ENCODE measurements at places on chromosomes 3 and 15.

GRCh38 chr15:28044121-28044672 lies 54.9 kb downstream of the OCA2 start:
- DNase-seq, result no peak

DNA sequence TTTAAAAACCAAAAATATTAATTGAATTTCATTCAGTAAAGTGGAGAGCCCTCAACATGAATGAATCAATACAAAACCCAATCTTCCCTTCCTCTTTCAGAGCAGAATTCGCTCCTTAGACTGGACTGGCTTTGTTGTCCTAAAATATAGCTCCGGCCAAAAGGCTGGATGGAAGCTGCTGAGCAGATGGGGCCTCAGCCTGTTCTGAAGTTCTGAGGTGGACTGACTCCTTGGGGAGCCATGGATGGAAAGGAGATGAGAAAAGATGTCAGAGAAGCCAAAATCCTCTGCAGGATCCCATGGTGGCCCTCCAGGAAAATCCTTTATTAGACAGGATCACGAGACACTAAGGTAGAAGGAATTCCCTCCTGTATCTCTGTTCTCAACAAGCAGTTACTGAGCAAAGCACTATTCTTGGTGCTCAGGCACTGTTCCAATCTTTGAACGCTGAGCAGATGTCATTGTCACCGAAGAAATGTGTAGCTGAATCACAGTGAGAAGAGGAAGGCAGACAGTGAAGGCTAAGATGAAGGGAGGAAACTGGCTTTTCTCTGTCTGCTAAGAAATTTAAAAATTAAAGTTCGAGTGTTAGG lies 122.0 kb downstream of the SEMA6D start:
- no peak for DNase-seq

DNA sequence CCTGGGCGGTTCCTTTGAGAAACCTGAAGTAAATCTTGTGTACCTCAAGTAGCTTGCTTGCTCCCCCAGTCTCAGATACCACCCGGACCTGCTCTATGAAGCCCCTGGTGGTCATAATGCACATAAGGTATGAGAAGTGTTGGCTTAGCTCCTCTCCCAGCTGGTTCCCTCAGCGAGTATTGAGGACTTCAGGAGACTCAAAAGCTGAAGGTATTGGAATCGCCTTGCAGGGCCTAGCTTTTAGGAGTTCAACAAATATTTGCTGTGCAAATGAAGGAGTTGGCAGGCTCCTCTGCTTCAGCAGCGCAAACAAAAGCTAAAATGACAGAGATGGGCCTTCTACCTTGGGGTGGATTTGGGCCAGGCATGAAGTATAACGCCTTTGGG lies 1.7 kb downstream of the CMTM8 start:
- DNase-seq, result no peak

GRCh38 chr15:49731187-49732099 lies 110.6 kb downstream of the DTWD1 start:
- no peak for DNase-seq

DNA sequence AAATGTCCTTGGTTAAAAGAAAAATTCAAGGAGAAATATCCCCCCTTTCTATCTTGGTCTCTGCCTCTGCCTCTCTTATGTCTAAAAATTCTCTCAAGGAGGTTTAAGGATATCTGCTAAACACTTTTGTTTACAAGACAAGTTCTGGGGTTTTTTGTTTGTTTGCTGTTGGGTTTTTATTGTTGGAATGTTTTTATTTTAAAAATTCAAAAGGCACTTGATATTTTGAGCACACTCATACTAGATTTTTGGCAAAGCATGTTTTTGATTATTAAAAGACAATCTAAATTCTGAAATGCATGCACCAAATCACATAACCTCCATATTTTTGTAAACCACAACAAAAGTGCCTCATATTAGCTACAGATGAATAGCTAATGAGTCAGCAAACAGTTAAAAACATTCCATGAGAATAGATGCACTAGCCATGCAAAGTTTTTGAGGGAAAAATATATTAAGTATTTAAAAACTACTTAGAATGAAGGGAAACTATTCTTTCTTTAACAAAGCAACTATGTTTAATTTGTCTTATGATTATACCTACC lies 84.6 kb downstream of the ZBTB20 start:
- DNase-seq, result no peak

- DNase-seq, result no peak
These were observed 4.2 kb downstream of the SORD start for GRCh38 chr15:45027220-45027619.

GRCh38 chr3:31247850-31248562 lies 284.7 kb upstream of the STT3B start:
- DNase-seq, result no peak

GRCh38 chr3:161096771-161097367 lies 8.3 kb downstream of the B3GALNT1 start:
- DNase-seq, result no peak

GRCh38 chr3:4475804-4476203 lies 8.7 kb upstream of the SUMF1 start:
- no peak for DNase-seq

- no peak for DNase-seq
These were observed 233.5 kb downstream of the MYRIP start for GRCh38 chr3:40042752-40043443.

GRCh38 chr3:27487383-27487782 lies 3.2 kb upstream of the SLC4A7 start:
- DNase-seq, result no peak

- DNase-seq, result no peak
These were observed 14.2 kb downstream of the TMEM44 start for GRCh38 chr3:194618858-194619608.

DNA sequence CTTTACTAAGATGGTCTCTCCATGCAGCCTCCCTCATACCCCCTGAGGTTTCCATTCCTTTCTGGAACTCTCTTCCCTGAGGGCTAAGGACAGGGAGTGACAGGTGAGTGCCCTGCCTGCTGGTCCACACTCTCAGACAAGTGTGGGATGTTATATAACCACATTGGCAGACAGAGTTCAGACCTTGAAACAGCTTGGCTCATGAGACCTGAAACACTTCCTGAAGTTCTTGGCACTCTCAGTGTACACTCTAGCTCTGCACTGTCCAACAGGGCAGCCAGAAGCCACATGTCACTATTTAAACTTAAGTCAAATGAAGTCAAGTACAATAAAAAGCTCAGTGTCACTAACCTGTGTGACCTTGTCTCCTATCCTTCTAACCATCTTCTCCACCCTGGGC lies 188.5 kb downstream of the ZNF621 start:
- no peak for DNase-seq

GRCh38 chr15:69017978-69018377 lies 3.5 kb downstream of the NOX5 start:
- no peak for DNase-seq

- DNase-seq, result no peak
These were observed 453.4 kb downstream of the OCA2 start for GRCh38 chr15:27645672-27646071.

- no peak for DNase-seq
These were observed 35.1 kb downstream of the HGD start for GRCh38 chr3:120646771-120647432.

DNA sequence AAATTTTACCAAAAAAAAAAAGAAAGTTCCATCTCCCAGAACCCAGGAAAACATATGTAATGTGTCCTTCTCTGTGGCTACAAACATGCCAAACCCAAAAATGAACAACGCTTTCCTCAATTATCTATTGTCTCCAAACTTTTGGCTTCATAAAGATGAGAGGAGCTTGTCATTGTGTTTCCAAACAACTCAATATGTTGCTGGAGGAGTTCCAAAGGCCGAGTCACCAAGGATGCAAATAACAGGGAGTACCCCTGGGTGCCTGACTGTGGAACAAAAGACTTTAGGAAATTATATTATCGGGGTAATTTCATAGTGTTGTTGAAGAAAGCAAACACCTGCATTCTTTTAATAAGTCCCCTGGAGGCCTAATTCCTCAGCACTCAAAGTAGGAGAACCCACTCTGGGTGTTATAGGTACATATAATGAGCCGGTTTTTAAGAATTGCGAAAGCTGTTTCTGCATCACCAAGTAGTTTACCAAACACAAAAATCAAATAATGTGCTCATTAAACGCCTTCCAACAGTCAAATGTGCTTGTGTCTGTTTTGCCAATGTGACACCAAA lies 206.3 kb upstream of the PRICKLE2 start:
- no peak for DNase-seq

DNA sequence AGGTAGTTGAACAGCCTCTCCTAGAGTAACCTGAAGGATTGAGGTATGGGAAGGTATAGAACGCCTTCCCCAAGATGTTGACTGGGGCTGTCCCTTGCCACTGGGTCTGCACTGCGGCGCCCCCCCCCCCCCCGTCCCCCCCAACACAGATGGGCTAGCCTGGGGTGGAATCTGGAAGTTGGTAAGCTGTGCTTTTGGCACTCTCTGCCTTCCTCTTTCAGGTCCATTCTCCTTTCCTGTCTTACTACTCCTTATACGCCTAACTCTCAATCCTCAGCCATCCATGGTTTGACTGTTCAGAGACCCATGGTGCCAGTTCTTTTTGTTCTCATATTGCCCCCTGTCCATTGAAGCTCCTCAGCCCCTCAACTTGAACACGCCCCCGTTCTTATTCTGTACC lies 42.8 kb downstream of the MAP2K1 start:
- DNase-seq, result no peak

DNA sequence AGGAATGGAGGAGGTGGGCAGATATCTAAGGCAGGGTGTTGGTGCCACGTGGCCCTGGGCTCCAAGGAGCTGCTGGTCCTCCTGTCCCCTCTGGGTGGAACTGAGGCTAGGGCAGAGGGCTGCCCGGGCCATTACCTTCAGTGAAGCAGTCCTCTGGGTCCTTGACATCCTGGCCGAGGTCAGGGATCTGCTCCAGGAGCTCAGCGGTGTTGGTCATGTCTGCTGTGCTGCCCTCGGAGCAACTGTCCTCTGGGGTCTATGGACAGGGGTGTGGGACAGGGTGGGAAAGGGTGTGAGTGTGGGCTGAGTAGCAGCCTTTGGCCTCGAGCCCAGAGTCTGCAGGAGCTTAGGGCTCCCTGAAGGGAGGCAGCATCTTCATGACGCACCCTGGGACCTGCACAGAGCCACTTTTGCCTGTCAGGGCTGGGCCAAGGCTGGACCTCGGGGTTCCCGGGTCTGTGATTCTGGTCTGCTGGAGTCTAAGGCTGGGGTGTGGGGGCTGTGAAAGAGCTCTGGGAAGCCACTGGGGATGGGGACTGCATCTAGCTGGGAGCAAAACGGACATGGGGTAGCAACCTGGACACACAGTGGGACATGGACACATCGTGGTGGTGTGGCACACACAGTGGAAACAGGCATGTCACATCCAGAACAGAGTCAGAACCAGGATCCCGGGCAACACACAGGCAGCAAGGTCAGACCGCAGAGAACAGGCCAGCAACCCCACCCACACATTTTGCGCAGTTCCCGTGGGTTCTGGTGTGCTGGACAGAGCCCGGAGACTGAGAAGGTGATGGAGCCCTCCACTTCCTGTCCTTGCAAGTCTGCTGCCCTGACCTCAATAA lies 72.7 kb downstream of the SCN5A start:
- no peak for DNase-seq

DNA sequence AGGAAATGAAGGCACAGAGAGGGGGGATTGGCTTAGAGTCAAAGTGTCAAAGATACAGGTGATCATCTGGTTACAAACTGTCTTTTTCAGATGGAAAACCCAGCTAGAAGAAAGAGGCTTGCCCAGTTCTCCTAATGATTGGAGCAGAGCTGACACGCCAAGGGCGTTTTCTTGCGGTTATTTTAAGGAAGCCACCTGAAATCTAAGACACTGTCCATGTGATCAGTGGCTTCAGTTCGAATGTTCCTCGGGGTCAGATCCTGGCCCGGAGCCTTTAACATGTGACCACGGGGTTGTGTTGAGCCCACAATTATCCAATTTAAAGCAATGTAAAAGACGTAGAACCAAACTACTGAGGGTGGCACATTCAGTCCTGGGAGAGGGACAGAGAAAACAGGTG lies 19.5 kb downstream of the FAM43A start:
- DNase-seq, result no peak

Measured in activated naive CD4-positive, alpha-beta T cell treated with anti-CD3 and anti-CD28 coated beads, Interleukin-2, amount 50 U/mL, for 72 hours (primary cell).